ENCODE measurements at places on chromosomes 2 and 18. TPM values are rescaled to one million over a fixed set of nuclear protein-coding genes. Genes with fewer than 3 reads are reported as not detected.
A peak's percentile ranks its signal among the peaks of the same experiment; 100 is the strongest.

Gene SERPINB10
- not detected for total RNA-seq

- no peak for DNase-seq
These were observed 14.0 kb downstream of the TNS1 start for GRCh38 chr2:217988840-217989204.

- no peak for DNase-seq
These were observed 196.1 kb upstream of the MYT1L start for GRCh38 chr2:2527148-2527547.

GRCh38 chr18:36302676-36303075, 5.2 kb downstream of the FHOD3 start:
- DNase-seq, result peak; percentile 12

GRCh38 chr18:48365965-48366364, 43.2 kb downstream of the ZBTB7C start:
- DNase-seq, result no peak

GRCh38 chr2:171086352-171087290, 74.1 kb downstream of the TLK1 start:
- DNase-seq, result peak; percentile 66

- DNase-seq, result no peak
These were observed 245.4 kb downstream of the NAPG start for GRCh38 chr18:10771053-10771709.
